H7 (cell line): ENCODE measurements at places on chromosomes 3 and 15. TPM values are rescaled to one million over a fixed set of nuclear protein-coding genes. Genes with fewer than 3 reads are reported as not detected.

ITIH1 gene
- not detected in 2 replicates for total RNA-seq

DNAJA4 gene
- total RNA-seq, result 0.03 and 0.11 TPM in 2 replicates

DUOXA1 gene
- 0.07 TPM in 1 of 2 replicates, not detected in the other for total RNA-seq

RARB gene
- total RNA-seq, result 0.78 and 2.0 TPM in 2 replicates

ERICH6 gene
- total RNA-seq, result 0.17 TPM in 1 of 2 replicates, not detected in the other

GP5 gene
- total RNA-seq, result not detected in 2 replicates

ARHGEF3 gene
- 3.6 and 3.8 TPM in 2 replicates for total RNA-seq

AP3B2 gene
- 10.4 and 11.6 TPM in 2 replicates for total RNA-seq

CD276 gene
- 127 and 136 TPM in 2 replicates for total RNA-seq

MYH15 gene
- total RNA-seq, result 0.07 and 0.15 TPM in 2 replicates

LEKR1 gene
- total RNA-seq, result 0.38 TPM in 1 of 2 replicates, not detected in the other

TRPM1 gene
- 0.48 and 0.89 TPM in 2 replicates for total RNA-seq

BSN gene
- total RNA-seq, result 0.52 and 1.1 TPM in 2 replicates

TM4SF18 gene
- 2.6 and 4.9 TPM in 2 replicates for total RNA-seq

B4GALT4 gene
- total RNA-seq, result 31.7 and 34.1 TPM in 2 replicates

UROC1 gene
- not detected in 2 replicates for total RNA-seq

GRK7 gene
- 0.04 TPM in 1 of 2 replicates, not detected in the other for total RNA-seq

ZWILCH gene
- total RNA-seq, result 57.8 and 68.3 TPM in 2 replicates

PPIP5K1 gene
- total RNA-seq, result 10.5 and 11.7 TPM in 2 replicates

CCDC9B gene
- 0.03 and 0.18 TPM in 2 replicates for total RNA-seq

PRR20G gene
- 0.22 TPM in 1 of 2 replicates, not detected in the other for total RNA-seq

NANOGP8 gene
- total RNA-seq, result 221 and 310 TPM in 2 replicates

LIPH gene
- 0.21 TPM in 1 of 2 replicates, not detected in the other for total RNA-seq

LRRC3B gene
- 0.48 and 0.62 TPM in 2 replicates for total RNA-seq
